ACHN (cell line): ENCODE measurements at places on chromosomes 5 and 9.

DNA sequence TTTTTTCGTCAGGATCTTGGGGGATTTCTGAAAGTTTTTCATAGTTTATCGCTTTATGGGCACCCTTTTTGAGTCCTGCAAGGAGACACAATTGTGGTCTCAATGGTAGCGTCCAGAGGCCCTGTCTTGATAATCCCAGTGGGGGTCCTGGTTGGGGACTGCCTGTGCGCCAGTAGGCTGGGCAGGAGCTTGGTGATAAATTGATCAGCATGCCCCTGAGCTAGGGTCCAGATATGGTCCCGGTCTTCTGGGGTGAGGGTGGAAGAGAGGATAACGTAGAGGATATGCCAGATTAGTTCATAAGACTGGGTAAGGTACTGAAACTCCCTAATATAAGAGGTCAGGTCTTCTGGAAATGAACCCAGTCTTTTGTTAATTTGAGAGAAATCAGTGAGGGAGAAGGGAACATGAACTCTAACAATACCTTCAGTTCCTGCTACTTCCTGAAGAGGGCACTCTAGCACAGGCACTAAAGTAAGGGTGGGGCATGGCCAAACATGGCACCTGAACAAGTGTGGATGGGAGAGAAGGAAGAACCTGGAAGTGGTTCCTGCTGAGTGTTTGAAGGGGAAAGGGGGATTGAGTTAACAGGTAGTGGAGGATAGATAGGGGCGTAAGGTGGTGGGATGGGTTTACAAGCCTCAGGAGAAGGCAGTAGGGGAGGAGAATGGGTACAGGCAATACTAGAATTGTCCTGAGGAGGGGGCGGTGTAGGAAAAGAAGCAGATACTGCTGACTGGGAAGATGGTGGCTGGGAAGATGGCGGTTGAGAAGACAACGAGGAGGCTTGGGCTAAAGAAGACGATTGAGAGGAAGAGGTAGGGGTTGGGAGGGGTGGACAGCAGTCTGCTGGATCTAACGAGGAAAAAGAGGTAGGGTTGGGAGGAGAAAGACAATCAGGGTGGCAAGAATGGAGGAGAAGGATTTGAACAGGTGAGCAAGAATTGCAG is 33.8 kb upstream of the ANXA2R start:
- DNase-seq = peak; percentile 51

GRCh38 chr9:35526087-35526801 is 36.3 kb downstream of the RUSC2 start:
- peak; percentile 90 for DNase-seq

GRCh38 chr5:168048486-168048885 is 243.0 kb upstream of the WWC1 start:
- DNase-seq = no peak

DNA sequence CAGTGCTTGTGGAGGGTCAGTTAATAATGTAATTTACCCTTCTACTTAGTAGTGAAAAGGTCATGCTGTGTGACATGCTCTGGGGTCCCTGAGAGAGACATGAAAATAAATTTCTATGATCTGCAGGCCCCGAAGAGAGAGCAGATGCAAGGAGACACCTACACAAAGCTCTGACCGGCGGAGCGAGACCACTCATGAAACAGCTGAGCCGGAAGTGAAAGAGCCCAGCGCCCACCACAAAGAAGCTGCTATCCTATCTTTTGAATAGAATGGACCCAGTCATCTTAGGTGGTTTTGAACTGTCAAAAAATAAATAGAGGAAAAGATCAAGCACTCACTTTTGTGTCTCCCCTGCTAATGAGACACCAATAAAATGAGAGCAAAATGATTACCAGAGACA is 190.0 kb downstream of the MED10 start:
- DNase-seq = no peak

DNA sequence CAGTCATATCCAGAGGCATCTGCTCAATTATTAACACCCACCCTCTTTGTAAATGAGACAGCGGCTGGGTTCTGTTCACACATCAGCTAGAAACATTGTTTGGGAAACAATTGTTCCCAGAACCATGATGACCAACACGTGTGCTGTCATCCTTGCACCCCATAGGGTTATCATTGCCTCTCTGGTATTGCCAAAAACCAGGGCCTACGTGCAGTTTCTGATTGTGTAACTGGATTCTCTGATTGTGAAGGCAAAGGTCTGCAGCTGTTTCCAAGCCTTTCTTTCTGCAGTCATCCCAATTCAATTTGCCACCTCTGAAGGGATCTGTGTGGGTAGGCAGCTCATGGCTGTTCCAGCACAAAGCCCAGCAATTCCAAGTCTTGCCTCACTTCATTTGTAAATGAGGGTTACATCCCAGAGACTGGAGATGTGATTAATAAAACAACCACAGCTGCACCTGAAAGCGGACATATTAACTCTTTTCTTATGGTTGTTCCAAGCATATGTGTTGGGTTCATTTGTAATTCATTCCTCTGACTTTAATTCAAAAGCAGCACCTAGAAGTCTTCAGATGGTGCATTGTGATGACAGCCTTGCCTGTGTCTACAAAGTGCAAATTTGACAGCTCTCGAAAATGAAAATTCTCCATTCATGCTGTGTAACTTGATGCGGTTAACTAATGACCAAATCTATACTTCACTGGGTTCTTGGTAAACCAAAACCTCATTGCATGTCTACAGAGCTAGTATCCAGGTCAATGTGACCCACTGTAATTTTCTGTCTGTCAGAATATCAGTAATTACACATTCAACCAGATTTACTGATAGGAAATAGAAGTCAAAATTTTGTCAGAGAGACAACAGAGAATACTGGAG is 66.6 kb downstream of the YIPF5 start:
- no peak for DNase-seq

GRCh38 chr5:139955616-139956273 is 87.4 kb downstream of the NRG2 start:
- no peak for DNase-seq
